ENCODE measurements at places on chromosomes 11 and 22.

- DNase-seq: no peak
Measured at GRCh38 chr11:134070342-134070845, 1.5 kb downstream of the JAM3 start.

DNA sequence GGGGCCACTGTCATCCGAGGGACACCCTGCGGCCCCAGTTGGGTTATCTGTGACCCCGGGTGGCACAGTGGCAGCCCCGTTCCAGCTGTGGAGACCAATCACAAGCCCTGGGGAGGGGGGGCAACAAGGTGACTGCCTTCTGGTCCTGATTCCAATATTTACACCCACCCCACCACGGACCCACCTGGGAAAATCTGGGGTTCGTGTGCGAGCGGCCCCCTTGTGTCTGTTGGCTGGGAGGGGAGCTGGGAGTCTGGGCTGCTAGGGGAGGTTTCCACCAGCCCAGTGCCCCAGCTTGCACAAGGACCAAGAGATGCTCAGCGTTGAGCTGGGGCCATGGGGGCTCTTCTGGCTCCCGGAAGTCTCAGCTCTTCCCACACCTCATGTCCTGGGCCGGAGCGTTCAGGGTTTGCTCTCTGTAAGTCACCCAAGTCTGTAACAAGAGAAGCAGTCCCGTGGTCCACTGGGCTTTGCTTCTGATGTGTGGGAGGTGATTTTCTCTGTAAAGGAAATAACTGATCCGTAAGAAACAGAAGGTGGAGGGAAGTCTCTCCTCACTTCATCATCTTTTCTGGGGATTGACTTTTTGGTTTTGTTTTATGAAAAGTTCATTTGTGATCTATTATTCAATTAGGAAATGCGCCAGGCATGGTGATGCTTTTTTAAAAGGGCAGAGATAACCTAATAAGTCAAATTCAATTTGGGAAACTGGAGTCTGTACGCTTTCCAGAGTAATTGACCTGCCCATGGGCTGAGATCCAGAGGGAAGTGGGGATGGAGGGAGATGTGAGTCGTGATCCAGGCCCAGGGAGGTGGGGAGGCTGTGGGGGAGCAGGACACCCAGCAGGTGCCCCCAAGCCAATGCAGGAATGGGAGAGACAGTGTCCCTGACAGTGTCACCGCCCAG, 22.4 kb upstream of the GAL start:
- no peak for DNase-seq

- peak; percentile 100 for DNase-seq
Measured at GRCh38 chr11:71927820-71928736, at the start of gene XNDC1N. Gene XNDC1N (minus strand): TSS chr11:71928594. CDS start chr11:71923353, 5,241 bp downstream.

DNA sequence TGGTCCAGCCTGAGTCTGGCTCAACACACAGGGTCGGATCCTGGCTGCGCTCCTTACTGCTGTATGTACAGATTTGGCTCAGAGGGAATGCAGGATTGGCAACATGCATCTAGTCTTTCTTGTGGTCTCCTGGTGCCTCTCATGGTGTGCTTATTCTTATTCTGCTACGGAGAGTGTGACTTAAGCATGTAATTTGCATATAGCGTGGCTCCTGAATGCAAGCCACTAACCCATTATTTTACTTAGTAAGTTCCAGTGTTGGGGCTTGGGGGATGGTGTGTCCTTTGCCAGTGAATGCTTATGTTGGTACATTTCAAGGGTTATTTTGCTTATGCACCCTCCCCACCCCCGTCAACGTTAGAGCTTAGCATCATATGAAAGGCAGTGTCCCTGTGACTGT, 51.2 kb downstream of the PTPRJ start:
- no peak for DNase-seq

DNA sequence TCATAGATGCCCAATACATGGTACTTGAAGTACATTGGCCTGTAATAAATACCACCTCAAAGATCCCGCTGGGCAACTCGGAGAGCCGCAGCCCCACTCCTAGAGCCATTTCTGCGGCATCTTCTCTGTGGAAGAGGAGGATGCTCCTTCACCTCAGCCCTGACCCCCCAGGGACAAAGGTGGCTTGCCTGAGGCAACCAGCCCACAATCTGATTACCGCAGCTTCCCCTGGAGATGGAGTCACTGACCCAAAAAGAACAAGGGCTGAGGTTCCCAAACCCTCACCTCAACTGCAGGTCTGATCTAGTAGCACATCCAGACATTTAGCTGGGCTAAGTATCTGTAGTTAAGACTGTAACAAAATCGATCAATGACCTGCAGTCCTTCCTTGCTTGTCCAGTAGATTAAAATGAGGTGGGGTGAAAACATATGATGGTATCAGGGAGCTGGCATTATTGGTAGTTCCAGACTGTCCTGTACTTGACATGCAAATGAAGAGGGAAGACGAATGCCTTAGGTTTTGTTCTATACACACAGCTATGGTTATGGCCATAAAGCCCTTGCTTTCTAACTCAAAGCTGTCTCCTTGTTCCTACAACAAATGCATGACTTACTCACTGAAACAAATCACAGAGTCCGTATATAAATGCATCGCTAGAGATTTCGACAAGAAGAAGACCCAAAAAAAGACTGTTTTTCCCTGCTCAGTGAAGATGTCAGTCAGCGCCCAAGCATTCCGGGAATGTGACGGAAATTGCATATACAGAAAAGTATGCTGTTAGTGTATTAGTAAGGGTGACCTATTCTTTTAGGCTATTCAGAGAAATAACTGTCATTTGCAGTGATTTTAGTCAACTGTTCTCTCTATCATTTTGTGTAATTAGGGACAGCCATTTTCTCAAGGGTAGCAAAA, 33.7 kb downstream of the C11orf71 start:
- DNase-seq: no peak

- DNase-seq: peak; percentile 74
Measured at GRCh38 chr22:20319041-20319744, 667 bp downstream of the DGCR6L start.

DNA sequence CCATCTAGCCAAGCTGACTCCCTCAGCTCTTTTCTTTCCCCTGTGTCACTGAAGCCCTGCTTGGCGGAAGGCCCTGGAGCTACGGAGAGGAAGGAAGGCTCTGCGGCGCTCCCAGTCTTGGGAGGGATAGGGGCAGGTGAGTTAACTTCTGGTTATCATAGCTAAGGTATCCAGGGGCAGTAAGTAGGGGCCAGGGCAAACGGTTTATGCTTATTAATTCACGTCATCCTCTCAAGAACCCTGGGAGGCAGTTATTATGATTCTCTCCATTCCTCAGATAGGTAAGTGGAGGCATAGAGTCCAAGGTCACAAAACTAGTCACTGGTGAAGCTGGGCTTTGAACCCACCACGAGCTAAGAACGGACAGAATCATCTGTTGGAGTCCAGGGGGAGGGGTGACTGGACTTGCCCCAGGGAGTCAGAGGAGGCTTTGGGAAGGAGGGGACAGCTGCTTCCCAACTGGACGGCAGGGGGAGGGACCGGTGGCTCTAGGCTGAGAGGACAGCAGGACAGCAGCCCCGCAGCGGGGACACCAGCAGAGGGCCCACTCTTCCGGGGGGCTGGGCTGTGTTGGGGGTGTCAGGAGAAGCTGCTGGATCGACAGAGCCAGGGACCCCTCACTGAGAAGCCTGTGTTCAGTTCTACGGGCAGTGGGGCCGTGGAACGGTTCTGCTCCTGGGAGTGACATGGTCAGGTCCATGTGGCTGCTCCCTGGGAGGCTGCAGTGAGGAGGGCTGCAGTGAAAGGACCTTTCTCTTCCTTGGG, 3.5 kb downstream of the BAIAP2L2 start:
- no peak for DNase-seq

DNA sequence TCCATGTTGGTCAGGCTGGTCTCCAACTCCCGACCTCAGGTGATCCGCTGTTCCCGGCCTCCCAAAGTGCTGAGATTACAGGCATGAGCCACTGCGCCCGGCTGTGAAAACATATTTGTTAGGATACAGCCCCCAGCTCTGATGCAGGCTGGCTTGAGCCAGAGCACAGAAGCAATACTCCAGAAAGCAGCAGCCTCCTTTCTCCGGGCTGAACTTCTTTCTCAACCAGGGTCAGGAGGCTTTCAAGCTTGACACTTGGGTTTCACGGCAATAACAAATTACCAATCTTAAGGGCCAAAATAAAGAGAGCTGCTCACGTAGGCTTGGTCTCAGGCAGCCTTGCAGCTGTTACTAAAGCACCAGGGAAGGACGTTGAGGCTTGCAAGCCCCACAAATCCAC, 10.8 kb upstream of the CECR2 start:
- no peak for DNase-seq

DNA sequence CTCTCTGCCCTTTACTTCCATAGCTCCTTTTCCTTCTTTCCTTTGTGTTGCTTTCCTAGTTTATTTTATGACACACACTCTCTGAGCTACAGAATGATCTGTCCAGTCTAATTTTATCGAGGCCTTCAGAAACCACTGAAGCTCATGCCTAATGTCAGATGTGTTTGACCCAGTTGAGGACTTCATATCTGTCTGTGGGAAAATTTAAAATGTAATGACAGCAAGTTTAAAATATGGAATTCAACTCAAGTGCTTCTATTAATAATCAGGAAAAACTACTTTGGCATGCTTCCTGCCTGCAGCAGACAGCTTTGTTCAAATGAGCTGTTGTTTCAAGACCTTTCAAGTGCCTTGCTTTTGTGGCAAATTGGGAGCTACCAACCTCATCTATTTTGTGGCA, 261.8 kb upstream of the MTNR1B start:
- no peak for DNase-seq

GRCh38 chr22:36330655-36331305, 57.0 kb downstream of the MYH9 start:
- no peak for DNase-seq

DNA sequence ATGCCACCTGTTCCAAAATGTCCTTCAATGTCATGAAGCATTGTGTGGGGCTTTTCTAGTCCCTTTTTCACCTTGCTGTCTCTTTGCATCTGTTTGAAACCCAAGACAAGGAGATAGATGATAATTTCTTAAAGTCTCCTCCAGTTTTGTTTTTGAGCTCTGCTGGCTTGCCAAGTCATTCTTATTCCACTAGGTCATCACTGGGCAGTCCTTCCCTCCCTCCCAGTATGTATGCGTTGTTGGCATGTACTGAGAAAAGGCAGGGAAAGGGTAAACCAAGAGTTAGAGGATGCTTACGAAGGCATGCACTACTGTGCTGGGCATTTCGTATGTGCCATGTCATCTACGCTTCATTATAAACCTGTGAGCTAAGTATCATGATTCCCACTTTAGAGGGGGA, 78.6 kb downstream of the PARVA start:
- no peak for DNase-seq

GRCh38 chr11:44944181-44944852, 6.4 kb downstream of the TP53I11 start:
- no peak for DNase-seq

- no peak for DNase-seq
Measured at GRCh38 chr11:44799012-44799411, 72.2 kb downstream of the TSPAN18 start.

- DNase-seq: no peak
Measured at GRCh38 chr11:117444256-117444655, 116.6 kb downstream of the CEP164 start.

GRCh38 chr11:62004473-62004872, 37.0 kb upstream of the FTH1 start:
- DNase-seq: no peak
